ENCODE measurements at places on chromosomes 12 and 14.

DNA sequence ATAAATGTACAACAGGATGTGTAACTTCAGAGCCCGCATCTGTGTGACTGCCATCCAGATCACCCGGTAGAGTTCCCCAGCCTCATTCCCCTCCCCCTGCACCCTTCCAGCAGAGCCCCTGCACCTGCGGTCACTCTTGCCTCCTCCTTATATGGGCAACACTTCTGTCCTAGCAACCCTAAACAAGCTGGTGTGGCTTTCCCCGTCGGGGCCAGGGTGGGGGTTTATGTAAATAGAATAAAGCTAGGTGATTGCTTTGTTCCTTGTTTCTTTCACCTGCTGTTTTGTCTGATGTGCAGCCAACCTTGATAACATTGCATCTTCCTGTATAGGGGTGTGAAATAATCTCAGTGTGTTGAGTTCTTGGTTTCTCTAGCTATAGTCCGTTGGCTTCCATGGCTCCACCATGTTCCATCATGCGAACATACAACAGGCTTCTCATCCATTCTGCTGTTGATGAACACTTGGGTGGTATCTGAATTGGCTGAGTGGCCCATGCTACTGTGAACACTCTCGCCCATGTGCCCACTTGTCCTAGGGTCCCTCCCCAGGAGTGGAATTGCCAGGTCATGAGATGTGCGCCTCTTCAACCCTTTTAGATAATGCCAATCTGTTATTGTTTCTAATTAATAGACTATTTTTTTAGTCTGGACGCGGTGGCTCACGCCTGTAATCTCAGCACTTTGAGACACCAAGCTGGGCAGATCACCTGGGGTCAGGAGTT is 102.2 kb downstream of the KIF26A start:
- DNase-seq, result no peak

DNA sequence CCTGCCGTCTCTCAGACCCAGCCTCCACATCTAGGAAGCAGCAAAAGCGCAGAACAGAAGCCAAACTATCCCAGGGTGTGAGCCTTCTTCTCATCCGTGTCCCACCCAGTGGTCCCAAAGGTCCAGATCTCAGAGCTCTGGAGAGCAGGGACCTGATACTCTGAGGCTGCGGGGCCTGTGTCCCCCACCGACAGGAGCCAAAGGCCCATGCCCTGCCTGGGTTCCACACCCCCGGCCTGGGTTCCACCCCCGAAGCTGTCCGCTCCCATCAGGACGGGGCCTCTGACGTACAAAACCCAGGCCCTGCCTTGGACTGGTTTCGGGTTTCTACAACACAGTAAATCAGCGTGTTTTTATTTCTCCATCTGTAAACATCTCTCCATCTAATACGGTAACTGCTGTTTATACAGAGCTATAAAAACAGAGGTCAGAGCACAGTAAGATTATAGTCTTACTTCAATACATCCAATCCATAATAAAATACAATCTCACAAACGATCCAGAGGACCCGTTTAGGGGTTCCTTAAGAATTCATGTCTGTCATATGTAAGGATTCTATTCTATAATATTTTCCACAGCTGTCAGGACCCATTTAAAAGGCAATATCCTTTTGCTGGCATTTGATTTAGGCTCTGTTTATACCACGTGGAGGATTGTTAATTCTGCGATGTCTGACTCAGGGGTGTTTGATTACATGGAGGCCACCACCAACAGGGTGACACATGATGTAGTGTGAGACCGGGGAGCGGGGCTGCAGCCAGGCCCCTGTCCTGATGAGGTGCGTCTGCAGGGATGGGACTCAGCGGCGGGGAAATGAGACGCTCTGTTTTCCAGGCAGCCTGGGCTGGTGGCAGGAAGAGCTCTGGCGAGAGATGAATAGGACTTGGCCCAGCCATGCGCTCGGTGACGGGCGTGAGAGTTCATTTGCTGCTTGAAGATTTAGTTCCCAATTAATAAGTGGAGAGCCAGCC is 110.3 kb downstream of the DICER1 start:
- DNase-seq, result no peak

DNA sequence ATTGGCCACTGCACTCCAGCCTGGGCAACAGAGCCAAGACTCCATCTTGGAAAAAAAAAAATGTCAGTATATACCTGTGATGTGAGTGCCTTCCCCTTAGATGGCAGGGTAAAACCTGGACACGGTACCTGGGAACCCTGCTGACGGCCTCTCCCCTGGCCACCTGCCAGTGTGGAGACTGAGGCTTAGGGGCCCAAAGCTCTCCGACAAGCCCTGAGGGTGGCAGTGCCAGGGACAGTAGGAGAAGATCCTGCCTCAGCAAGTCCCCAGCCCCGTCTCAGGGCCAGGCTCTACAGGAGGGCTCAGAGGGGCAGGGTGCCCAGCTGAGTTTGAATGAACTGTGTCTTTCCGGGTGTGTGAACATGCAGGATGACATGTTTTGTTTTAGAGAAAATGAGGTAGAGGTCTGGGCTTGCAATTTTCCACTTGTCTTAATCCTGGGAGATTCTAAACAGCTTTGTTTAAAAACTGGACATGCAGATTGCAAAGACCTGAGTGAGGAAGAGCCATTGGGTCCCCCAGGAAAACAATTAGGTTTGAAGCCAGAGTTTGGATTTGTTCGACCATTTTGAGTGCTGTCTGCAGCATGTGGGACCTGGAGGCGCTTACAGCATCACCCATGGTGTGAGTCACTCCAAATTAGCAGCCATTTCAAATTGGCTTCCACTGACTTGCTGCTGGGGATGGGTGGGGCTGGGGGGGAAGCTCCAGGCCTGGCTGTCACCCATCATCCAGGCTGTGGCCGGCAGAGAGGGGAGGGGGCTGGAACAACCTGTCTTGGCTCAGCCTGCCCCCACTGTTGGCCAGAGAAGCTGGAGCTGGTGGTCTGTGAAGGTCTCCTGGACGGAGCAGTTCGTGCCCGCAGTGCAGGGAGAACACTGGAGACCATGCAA is 10.8 kb downstream of the TSPAN9 start:
- DNase-seq, result no peak

- DNase-seq, result no peak
Observed at GRCh38 chr12:114213055-114213581, 192.8 kb downstream of the TBX5 start.

DNA sequence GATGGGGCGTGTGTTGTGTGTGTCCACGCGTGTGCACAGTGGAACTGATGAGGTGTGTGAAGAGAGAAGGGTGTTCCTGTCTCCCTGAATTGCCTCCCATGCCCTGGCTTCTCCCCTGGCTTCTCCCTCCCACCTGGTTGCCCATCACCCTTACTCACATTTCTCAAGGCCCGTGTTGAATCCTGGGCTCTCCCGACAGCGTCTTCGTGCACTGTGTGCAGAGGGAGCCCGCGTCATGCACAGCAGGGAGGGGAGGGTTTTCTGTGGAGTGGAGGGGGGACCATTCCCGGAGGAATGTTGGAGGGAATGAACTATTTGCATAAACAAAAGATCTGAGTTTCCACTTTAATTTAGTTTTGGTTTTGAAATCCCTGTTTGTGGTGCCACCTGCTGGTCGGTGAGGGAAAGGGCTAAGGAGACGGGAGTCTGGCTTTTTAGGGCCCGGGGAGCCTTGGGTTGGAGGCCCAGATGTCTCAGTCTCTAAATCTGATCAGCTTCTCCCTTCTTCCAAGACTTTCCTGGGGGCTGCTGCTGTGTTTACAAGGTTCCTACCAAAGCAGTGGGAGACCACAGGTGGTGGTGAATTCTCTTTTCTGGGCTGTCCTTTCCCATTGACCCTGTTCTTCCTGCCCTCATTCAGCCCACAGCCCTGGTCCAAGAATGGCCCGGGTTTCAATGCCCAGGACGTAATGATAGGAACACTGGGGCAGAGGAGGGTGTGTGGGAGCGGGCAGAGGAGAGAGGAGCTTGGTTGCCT is at the start of gene C1R:
Gene C1R (minus strand): TSS at position 217 of the 757 bp plus-strand sequence. CDS start 57 bp downstream, at position 160.
- DNase-seq, result peak; percentile 74

DNA sequence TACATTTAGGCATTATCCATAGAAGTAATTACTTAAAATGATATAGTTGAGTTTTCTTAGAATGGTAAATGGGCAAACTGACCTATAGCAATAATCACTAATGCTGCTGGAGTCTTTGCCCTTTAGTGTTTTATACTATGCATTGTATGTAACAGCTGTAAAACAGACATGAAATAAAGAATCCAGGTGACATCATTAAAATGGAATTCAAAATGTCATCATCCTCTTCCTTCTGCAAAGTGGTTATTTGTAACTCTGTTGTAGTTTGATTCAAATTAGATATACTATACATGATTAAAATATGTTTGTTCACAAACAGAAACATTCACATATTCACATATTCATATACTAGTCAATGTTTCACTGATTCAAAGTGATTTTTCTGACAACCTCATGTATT is 598.8 kb downstream of the SLC16A7 start:
- DNase-seq, result no peak

- DNase-seq, result no peak
Observed at GRCh38 chr12:54018468-54018984, 9.7 kb upstream of the HOXC6 start.

DNA sequence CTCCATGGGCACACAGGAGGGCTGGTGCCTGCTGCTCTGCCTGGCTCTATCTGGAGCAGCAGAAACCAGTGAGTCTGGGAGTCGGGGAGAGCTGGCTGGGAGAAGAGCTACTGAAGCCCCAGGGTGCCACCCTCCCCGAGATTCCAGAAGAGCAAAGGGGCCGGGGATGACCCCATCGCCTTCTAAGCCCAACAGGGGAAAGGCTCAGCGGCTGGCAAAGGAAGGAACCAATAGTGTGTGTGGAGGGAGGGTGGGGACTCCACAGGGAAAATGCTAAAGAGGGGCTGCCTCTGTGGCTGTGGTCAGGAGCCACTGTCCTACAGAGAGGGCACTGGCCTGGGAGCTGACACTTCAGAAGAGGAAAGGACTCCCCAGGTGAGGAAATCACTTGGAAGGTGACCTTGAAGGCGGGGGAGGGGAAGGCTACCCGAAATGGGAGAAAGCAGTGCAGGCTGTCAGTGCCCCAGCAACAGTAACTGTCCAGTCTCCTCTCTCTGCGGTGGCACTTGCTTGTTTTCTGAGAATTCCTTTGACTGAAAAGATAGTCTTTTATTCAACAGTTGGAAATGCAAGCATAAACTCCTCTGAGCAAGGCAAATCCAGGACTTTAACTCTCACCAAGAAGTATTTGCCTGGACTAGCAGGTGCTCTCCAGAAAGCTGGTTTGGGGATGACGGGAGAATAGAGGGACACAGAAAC is 552 bp downstream of the TAPBPL start:
- DNase-seq, result peak; percentile 42

- no peak for DNase-seq
Observed at GRCh38 chr14:46686652-46687051, 35.1 kb upstream of the RPL10L start.

DNA sequence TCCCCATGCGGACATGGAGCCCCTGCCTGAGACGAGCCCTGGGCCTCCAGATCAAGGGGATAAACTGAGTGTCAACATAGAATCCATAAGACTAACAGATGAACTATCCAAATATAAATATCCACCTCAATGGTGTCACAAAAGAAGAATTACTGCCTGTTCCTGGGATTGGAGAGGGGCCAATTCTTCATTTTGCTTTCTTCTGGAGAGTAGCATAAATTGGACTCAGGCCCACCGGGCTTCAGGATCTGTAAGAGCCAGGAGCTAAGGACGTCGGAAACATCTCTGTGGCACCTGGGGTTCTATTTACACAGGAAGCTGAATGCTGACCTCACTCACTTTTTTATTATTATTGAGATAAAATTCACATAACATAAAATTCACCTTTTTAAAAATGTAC is 408.2 kb upstream of the CCDC196 start:
- no peak for DNase-seq

- DNase-seq, result no peak
Observed at GRCh38 chr14:55285048-55285652, 13.9 kb downstream of the FBXO34 start.

DNA sequence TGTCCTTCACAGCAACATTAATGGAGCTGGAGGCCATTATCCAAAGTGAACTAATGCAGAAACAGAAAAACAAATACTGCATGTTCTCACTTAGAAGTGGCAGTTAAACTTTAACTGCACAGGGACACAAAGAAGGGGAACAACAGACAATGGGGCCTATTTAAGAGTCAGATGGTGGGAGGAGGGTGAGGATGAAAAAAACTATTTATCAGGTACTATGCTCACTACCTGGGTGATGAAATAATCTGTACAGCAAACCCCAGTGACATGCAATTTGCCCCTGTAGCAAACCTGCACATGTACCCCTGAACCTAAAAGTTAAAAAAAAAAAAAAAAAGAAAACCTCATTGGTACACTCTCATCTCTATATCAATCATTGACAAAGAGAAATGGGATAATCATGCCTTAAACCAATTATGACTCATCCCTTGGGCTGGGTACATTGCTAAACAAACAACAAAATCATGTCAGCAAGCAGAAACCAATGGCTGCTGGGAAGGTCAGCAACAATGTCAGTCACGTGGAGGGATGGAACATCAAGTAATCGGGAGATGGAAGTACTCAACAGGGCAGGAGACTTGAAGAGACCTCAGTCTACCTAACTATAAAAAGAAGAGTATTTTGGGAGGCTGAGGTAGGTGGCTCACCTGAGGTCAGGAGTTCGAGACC is 479.2 kb downstream of the RMST start:
- no peak for DNase-seq

DNA sequence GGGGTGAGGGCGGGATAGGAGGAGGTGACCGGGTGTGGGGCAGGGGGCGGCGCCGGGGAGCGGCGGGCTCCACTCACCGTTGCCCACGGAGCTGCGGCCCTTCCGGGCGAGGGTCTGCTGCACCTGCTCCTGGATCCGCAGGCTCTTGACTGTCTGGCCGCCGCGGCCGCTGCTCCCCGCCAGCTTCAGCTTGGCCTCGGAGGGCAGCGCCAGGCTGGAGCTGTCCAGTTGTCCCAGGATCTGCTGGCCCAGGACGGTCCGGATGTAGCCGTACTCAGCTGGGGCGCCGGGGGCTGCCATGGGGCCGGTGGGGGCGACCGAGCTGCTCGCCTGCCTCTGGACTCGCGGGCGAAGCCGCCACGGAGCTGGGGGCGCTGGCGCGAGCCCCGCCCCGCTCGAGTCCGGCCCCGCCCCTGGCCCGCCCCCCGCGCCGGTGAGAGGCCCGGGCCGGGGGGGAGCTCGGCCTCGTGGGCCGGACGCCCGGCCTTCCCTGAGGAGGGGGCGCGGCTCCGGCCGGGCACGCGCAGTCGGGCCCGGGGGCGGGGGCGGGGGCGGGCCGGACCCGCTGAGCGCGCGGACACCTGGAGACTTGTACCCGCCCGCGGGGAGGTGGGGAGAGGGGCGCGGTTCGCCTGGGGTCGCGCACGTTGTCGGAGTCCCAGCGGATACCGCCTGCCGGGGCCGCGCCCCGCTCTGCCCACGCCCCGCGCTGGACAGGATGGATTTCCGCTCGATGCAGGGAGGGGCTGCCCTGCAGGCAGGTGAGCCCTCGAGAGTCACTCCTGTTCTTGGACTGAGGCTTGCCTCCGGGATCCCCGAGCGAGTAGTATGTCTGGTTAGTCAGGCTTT is at the start of gene PKP2:
Gene PKP2 (minus strand): TSS at position 346 of the 849 bp plus-strand sequence. CDS start 46 bp downstream, at position 300.
- DNase-seq, result peak; percentile 21

DNA sequence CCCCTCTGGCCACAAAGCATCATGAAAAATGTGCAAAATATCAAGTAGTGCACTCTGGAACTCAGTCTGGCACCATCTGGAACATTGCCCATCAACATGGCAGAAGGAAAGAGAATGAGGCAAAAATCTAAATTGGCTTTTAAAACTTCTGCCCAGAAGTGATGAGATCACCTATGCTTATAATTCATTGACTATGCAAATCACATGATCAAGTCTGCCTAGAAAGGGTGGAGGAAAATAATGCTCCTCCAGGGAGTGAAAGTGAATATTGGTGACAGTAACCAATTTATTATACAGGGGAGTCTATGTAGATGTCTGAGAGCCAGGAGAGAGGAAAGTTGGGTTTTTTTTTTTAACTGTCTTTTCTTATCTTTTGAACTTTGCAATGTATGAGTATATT is 73.3 kb upstream of the HIF1A start:
- no peak for DNase-seq

GRCh38 chr12:26461776-26462175 is 266.4 kb downstream of the SSPN start:
- DNase-seq, result no peak

All from activated CD4-positive, alpha-beta T cell treated with anti-CD3 and anti-CD28 coated beads, Interleukin-2, amount 50 U/mL, for 48 hours (primary cell).